Bronchus fibroblast of lung (primary cell): ENCODE measurements at places on chromosomes 2 and 18. TPM values are rescaled to one million over a fixed set of nuclear protein-coding genes. Genes with fewer than 3 reads are reported as not detected.

The PRKAG3 gene
- not detected in 2 replicates for total RNA-seq

The LYPD1 gene
- total RNA-seq: 0.34 and 1.2 TPM in 2 replicates

The NT5C1B gene
- not detected in 2 replicates for total RNA-seq

The TUBB8B gene
- not detected in 2 replicates for total RNA-seq

The RAPGEF4 gene
- 0.17 and 1.8 TPM in 2 replicates for total RNA-seq

The ABHD3 gene
- 4.0 and 4.2 TPM in 2 replicates for total RNA-seq

The DIS3L2 gene
- 19.6 and 22.7 TPM in 2 replicates for total RNA-seq
